ENCODE measurements at places on chromosomes 6 and 20.

DNA sequence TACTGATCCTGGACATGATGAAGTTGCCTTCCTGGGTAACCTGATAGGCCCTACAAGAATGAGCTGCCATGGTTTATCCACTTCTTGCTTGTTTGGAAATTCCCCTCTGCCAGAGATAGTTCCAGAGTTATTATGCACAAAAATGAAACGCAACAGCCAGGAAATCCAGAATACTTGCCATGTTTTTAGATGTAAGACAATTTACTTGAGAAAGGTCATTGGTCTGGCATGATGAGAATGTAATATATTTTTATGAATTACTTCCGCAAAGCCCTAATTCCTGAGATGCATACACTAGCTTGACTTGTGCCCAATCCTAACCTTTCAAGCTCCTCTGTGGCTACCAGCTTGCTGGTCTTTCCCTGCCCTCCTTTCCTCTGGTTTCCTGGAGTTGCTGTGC is 27.9 kb upstream of the NT5E start:
- no peak for DNase-seq

GRCh38 chr6:42431877-42432276 is 19.8 kb downstream of the TRERF1 start:
- no peak for DNase-seq

DNA sequence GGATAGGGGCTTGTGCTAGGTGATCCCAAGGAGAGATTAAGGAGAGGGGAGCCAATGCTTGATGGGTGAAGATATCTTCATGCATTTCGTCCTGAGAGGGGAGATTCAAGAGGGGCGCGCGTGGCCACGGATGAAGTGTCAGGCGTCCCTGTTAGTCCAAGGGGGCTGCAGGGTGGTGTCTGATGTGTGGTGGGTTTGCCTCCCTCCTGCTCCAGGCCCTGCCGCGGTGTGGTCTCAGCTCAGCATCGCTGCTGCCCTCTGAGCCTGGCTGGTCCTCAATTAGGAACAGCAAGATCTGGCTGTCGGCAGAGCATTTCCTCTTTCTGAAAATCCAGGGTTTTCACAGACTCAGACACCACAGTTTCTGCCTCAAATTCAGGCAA is 318.0 kb downstream of the THBS2 start:
- no peak for DNase-seq

GRCh38 chr6:117919275-117919674 is 12.2 kb downstream of the SLC35F1 start:
- DNase-seq: no peak

DNA sequence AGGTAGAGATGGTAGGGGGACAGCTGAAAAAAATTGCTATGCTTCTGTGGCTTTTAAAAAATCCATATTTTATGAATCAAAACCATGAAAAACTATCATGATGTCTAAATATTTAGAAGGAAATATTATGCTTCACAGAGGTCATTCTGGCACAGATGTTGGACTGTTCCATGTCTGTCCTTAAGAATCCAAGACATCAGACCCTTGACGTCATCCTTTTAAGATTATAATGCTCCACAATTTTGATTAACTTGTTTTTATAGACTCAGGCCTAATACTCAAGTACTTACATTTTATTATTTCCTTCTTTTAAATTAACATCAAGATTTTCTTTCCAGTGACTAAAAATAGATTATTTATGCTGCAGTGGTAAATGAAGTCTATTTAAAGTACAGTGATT is 29.7 kb downstream of the FILIP1 start:
- DNase-seq: no peak

DNA sequence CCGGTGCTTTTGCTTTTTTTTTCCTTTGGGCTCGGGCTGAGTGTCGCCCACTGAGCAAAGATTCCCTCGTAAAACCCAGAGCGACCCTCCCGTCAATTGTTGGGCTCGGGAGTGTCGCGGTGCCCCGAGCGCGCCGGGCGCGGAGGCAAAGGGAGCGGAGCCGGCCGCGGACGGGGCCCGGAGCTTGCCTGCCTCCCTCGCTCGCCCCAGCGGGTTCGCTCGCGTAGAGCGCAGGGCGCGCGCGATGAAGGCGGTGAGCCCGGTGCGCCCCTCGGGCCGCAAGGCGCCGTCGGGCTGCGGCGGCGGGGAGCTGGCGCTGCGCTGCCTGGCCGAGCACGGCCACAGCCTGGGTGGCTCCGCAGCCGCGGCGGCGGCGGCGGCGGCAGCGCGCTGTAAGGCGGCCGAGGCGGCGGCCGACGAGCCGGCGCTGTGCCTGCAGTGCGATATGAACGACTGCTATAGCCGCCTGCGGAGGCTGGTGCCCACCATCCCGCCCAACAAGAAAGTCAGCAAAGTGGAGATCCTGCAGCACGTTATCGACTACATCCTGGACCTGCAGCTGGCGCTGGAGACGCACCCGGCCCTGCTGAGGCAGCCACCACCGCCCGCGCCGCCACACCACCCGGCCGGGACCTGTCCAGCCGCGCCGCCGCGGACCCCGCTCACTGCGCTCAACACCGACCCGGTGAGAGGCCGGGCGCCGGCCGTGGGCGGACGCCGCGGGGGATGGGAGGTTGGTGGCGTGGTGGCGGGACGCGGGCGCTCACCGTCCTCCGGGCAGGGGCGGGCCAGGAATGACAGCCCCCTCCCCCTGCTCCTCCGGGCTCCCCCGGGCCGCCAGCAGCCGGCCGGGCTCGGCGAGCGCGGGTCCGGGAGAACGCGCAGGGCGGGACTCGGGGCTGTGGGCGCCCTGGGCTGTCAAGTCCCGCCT is 606 bp downstream of the ID4 start:
- DNase-seq: no peak

DNA sequence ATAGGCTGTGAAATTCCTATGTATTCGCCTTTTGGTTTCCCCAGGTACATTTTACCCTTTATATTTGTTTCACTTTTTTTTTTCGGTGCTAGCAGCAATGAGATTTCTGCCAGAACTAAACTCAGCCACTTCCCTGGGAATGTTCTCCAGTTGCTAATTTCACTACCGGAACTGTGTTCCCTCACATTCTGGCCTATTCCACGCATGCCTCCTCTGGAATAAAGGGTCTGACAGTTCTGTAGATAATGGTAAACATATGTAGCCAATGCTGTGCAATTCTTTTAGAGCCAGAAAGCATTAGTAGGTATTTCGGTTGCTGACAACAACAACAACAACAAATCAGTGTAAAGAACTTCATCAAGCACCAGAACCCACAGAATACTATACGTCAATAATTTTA is 96.1 kb upstream of the TBX18 start:
- DNase-seq: no peak

DNA sequence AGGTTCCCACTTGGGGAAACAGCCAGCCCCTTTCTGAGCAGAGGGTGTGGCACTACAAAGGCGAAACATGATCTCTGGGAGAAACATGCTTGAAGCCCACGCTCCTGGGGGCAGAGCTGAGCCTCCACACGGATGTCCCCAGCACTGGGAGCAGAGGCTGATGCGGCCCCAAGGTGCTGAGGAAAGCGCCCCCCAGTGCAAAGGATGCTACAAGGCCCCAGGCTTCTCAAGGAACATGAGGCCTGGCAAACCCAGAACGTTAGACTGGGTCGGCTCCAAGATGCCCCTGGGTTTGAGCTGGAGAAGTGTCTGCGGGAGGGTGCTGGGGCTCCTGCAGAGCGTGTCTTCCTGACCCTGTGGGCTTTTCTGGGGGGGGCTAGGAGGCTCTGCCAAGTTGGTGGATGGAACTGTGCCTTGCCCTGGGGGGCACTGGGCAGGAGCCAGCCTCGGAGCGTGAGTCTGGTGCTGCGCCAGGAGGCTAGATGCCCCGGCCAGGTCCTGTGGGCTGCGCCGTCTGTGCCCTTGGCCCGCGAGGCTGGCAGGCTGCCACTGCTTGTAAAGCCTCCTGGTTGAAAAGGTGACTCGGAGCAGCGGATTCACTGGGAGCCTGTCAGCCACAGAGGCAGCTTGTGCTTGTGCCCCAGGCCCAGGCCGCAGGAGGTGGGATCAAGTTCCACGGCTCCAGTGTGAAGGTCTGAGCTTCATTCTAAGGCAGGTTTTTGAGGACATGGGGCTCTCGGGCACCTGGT is 8.1 kb downstream of the SYNJ2 start:
- DNase-seq: no peak

- no peak for DNase-seq
Observed at GRCh38 chr6:162156146-162156545, 571.4 kb downstream of the PRKN start.

DNA sequence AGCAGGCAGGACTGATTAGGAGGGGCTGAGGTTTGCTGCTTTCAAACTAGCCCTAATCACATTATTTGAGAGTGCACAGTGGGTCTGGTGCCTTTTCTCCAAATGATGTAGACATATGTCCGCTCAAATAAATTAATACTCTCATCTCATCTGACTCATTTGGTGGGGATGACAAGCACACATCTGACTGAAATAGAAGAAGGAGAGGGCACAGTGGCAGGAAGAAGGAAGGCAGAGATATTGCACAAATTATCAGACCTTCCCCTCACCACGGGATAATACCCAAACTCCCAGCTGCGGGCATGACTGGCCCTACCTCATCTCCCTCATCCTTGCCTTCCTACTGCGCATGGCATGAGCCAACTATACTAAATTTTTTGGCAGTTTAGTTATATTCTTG is 33.9 kb upstream of the TNFRSF21 start:
- no peak for DNase-seq

DNA sequence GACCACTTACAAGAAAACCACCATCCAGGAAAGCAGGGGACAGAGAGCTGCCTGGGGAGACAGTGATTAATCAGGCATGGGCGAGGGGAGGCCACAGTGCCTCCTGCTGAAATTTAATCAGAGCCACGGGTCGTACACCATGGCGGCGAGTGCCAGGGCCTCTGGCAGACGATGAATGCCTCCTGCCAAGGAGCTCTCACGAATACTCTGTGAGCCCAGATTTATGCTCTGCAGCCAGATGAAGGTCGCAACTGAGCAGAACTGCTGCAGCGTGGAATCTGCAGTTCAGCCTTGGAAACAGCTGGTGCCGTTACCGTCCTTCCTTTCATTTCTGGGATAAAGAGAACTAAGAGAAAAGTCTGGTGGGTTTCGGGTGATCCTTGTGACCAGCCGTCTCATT is 85.6 kb downstream of the BFSP1 start:
- DNase-seq: no peak

Data from HS-5 (cell line).